ENCODE measurements at places on chromosomes 1 and 21. TPM values are rescaled to one million over a fixed set of nuclear protein-coding genes. Genes with fewer than 3 reads are reported as not detected.

GRCh38 chr1:94831641-94832040 is 11.5 kb downstream of the SLC44A3 start:
- no peak for DNase-seq

DNA sequence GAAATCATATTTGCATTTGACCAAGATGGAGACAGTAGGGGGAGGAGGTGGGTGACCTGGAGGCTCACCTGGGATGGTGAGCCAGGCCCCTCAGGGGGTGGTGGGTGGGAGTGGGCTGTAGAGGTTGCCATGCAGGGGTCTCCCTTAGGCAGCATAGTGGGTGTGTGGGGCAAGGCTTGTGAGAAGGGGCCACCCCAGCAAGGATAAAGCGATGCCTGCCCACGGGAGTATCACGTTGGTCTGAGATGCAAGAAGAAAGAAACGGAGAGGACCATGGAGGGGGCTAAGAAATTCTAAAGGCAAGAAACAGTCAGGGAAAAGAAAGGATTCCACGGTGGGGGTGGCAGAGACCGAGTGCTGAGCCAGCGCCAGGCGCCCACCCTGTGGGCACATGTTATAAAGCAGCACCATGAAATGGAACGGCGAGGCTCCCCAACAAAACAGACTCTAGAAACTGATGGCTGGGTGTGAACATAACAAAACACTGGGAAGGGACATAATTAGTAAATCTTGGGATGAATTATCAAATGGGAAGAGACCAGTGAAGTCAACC is 11.7 kb upstream of the C2CD2 start:
- DNase-seq = no peak

MYBPHL gene
- 0.66 TPM for total RNA-seq

NMNAT2 gene
- total RNA-seq = not detected

DNA sequence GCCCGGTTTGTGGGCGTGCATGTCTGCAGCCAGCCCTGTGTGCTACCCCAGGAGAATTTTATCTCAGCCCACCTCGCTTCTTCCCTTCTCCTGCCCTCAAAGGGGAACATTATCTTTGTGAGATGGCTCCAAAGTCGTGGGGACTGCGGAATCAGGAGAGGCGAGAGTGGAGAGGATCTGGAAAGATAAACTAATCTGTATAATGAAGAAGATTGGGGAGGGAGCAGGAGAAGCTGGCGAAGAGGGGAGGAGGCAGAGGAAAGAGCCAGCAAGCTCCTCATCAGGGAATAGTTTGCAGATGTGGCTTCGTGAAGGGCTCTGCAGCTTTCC is 310.3 kb downstream of the MATN1 start:
- no peak for DNase-seq

DNA sequence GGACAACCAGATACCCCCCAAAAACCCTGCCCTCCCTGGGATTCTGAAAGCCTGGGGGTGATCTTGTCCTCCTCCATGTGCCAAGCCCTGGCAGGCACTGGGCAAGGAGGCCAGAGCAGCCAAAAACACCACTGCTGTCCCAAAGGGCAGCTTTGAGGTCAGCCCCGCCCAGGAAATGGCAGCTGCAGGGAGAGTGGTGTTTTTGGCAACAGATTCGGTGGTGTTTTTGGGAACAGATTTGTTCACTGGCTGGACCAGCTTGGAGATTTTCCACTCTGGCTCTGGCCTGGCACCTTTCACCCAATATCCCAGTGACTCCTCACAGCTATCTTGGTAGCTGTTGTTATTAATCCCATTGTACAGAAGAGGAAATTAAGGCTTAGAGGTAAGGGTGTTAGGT is 34.7 kb downstream of the LRP8 start:
- no peak for DNase-seq

Measured in K562 (cell line).